Gastrocnemius medialis (tissue), 4 donors: ENCODE measurements at places on chromosomes 4 and X. TPM values are rescaled to one million over a fixed set of nuclear protein-coding genes. Genes with fewer than 3 reads are reported as not detected.
A peak's percentile ranks its signal among the peaks of the same experiment; 100 is the strongest.

Gene SYTL5
- total RNA-seq, result not detected

Gene TMPRSS11F
- total RNA-seq, result not detected

Gene DGKK
- total RNA-seq, result not detected

Gene SSX4B
- total RNA-seq, result not detected

GRCh38 chr4:162659716-162660115, 495.9 kb upstream of the FSTL5 start:
- H3K27me3 ChIP-seq, result no peaks in the 10 kb centered on the region
- no peaks in the 10 kb centered on the region for H3K36me3 ChIP-seq

GRCh38 chr4:75513526-75514130, 575 bp downstream of the RCHY1 start:
- peaks cover 60% of the 10 kb centered on the region for H3K4me1 ChIP-seq
- peak overlapping the region; percentile 95 for H3K27ac ChIP-seq
- no peak for DNase-seq
- H3K36me3 ChIP-seq, result no peaks in the 10 kb centered on the region

DNA sequence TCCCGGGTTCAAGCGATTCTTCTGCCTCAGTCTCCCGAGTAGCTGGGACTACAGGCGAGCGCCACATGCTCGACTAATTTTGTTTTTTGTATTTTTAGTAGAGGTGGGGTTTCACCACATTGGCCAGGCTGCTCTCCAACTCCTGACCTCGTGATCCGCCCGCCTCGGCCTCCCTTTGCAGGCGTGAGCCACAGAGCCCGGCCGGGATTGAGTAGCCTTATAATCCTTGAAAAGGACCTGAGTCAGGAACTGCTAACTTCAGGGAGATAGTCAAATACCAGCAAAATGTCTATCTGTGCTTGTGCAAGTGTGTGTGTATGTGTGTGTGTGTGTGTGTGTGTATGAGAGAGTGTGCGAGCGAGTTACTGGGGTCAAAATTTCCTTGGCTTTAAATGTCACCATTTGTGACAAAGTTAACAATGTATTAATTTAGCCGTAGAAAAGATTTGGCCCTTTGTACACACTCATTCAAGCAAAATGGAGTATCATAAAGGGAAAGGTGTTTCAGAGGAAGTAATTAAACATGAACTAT, 1.8 kb upstream of the KDM6A start:
- H3K4me3 ChIP-seq, result peak overlapping the region; percentile 74
- H3K36me3 ChIP-seq, result no peaks in the 10 kb centered on the region
- no peak for DNase-seq
- no peaks in the 10 kb centered on the region for H3K27me3 ChIP-seq
- H3K4me1 ChIP-seq, result peaks cover 28% of the 10 kb centered on the region
- peak overlapping the region; percentile 98 for H3K27ac ChIP-seq

DNA sequence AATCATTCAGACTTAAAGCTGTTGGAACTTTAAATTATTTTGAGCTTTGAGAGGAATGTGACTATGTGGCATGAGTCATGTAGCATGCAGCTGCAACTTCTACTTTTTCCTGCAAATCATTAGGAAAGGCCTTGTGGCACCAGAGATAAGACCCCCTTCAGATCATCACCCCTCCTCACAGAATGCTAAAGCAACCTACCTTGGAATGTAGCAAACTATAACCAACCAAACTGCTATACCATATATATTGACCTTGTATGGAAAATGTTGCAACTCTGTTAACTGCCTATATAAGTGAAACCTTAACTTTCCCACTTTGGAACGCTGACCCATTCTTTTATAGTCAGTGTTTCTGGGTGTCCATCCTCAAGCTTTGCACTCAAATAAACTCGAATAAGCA, 32.0 kb downstream of the ATXN3L start:
- no peaks in the 10 kb centered on the region for H3K36me3 ChIP-seq
- no peaks in the 10 kb centered on the region for H3K27me3 ChIP-seq
- H3K27ac ChIP-seq, result no peak overlapping the region
- DNase-seq, result no peak
- no peak overlapping the region for H3K4me3 ChIP-seq

DNA sequence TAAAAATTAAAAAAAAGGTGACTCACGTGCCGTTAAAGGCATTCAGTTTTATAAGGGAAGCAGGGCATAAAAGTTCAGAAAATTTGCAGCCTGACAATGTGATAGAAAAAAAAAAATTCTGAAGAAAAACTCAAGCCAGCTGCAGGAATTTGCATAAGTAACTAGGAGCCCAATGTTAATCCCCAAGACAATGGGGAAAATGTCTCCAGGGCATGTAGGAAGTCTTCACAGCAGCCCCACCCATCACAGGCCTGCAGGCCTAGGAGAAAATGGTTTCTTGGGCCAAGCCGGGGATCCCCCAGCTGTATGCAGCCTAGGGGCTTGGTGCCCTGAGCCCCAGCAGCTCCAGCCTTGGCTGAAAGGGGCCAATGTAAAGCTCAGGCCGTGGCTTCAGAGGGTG, 31.2 kb downstream of the CHM start:
- no peak overlapping the region for H3K4me3 ChIP-seq
- no peak overlapping the region for H3K27ac ChIP-seq
- H3K36me3 ChIP-seq, result no peaks in the 10 kb centered on the region
- DNase-seq, result no peak
- H3K27me3 ChIP-seq, result no peaks in the 10 kb centered on the region

DNA sequence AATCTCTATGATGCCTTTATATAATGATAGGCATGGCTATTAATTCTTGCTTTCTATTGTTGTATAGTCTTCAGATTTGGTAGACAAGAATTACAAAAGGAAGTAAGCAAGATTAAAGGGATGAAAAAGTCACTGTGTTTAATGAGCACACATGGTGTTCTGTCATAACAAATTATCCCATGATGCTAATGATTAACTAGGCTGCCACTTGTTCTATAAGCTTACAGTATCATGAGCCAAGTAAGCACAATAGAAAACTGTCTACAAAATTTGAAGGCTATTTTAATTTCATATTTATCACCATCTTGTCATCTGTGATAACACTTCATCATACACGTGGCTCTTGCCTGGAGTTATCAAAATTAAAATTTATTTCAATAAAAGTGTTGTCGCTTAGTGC, 466.7 kb downstream of the GASK1B start:
- DNase-seq, result no peak
- no peak overlapping the region for H3K27ac ChIP-seq
- H3K4me1 ChIP-seq, result no peaks in the 10 kb centered on the region
- no peak overlapping the region for H3K4me3 ChIP-seq

GRCh38 chr4:80054375-80054774, 18.7 kb downstream of the ANTXR2 start:
- no peaks in the 10 kb centered on the region for H3K4me1 ChIP-seq
- H3K27me3 ChIP-seq, result no peaks in the 10 kb centered on the region
- no peak for DNase-seq
- peaks cover 12% of the 10 kb centered on the region for H3K36me3 ChIP-seq
- H3K27ac ChIP-seq, result no peak overlapping the region
- no peak overlapping the region for H3K4me3 ChIP-seq

GRCh38 chr4:117700111-117700892, 334.0 kb upstream of the NDST3 start:
- H3K27me3 ChIP-seq, result no peaks in the 10 kb centered on the region
- no peaks in the 10 kb centered on the region for H3K4me1 ChIP-seq
- H3K4me3 ChIP-seq, result no peak overlapping the region

- no peaks in the 10 kb centered on the region for H3K27me3 ChIP-seq
- peak overlapping the region; percentile 49 for H3K4me3 ChIP-seq
- no peaks in the 10 kb centered on the region for H3K36me3 ChIP-seq
- no peak for DNase-seq
Measured at GRCh38 chrX:47651043-47651905, 911 bp upstream of the ELK1 start.

DNA sequence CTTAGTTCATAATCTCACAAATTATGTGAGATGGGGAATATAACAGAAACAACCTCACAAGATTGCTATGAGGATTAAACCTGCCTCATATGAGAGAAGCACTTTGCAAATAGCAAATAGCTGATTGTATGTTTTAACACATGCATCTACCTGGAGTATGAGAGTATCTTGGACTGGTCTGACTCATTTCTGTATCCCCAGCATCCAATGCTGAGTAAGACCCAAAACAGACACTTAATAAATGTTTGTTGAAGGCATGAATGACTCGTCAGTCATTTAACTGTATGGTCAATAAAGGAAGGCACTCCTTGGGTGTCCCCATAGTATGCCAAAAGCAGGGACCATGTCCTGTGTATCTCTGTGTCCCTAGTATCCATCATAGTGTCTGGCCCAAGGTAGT, 350.9 kb upstream of the F9 start:
- no peak overlapping the region for H3K27ac ChIP-seq
- DNase-seq, result no peak
- H3K36me3 ChIP-seq, result no peaks in the 10 kb centered on the region
- H3K27me3 ChIP-seq, result no peaks in the 10 kb centered on the region
- no peak overlapping the region for H3K4me3 ChIP-seq

- no peaks in the 10 kb centered on the region for H3K4me1 ChIP-seq
- H3K27me3 ChIP-seq, result no peaks in the 10 kb centered on the region
- H3K27ac ChIP-seq, result no peak overlapping the region
- no peak overlapping the region for H3K4me3 ChIP-seq
Measured at GRCh38 chr4:40458109-40458508, 123.0 kb downstream of the CHRNA9 start.

DNA sequence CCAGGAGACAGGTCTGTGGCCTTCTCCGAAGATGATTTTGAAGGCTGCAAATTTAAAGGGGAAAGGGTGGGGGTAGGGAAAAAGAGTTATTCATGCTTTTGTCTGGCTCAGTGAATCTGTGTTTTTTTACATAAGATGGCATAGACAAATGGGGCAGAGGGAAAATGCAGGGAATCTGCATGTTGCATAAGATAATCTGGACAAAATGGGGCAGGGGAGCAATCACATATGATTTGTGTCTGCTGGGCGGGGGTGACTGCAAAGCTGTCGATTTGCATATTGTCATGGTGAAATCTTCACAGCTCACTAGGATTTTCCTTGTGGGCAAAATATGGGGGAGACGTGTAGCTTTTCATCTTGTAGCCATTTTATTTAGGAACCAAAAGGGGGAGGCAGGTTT, 29.4 kb upstream of the GYG2 start:
- no peaks in the 10 kb centered on the region for H3K36me3 ChIP-seq
- no peak for DNase-seq
- no peak overlapping the region for H3K27ac ChIP-seq
- H3K4me3 ChIP-seq, result no peak overlapping the region

DNA sequence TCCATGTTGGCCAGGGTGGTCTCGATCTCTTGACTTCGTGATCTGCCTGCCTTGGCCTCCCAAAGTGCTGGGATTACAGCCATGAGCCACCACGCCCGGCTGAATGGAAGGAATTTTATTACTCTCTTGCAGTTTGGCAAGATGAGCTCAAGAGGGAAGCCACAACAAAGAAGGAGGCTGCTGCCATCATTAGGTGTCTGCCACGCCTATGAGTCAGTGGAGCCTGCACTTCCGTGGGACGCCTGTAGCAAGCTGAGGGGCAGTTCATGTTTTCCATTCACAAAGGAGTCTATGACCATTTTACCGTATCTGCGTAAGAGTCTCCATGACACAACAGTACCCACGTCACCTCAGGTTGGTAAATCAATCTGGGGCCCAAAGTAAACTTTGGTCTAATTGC, 51.2 kb upstream of the CHRNA9 start:
- no peak overlapping the region for H3K27ac ChIP-seq
- H3K4me1 ChIP-seq, result no peaks in the 10 kb centered on the region
- H3K36me3 ChIP-seq, result no peaks in the 10 kb centered on the region
- DNase-seq, result no peak
- no peak overlapping the region for H3K4me3 ChIP-seq
